Bone marrow (tissue), 2 donors: ENCODE measurements at places on chromosomes 11 and 22.

GRCh38 chr11:96033095-96033494 lies 109.2 kb upstream of the MTMR2 start:
- no peak for DNase-seq

- DNase-seq, result no peak
Observed at GRCh38 chr22:33401291-33401690, 343.1 kb upstream of the SYN3 start.

- no peak for DNase-seq
Observed at GRCh38 chr11:92569726-92570125, 345.1 kb downstream of the FAT3 start.

DNA sequence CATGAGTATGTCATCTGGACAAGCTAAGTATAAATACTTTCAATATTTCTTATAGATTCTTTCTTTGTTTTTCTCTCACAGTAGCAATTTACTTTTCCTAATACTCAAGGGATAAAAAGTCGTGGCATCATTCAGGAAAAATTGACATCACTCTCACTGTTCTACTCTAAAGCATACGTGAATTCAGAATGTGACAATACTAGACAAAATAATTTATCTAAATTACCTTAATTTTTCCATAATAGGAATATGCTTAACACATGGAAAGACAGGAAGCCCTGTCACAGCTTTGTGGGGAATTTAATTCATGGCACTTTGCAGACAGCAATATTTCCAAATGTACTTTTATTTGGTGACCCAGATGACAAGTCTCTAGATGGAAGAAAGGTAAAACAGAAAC lies 394.6 kb downstream of the DLG2 start:
- no peak for DNase-seq
